ENCODE measurements at places on chromosomes 12 and 14. TPM values are rescaled to one million over a fixed set of nuclear protein-coding genes. Genes with fewer than 3 reads are reported as not detected.

DNA sequence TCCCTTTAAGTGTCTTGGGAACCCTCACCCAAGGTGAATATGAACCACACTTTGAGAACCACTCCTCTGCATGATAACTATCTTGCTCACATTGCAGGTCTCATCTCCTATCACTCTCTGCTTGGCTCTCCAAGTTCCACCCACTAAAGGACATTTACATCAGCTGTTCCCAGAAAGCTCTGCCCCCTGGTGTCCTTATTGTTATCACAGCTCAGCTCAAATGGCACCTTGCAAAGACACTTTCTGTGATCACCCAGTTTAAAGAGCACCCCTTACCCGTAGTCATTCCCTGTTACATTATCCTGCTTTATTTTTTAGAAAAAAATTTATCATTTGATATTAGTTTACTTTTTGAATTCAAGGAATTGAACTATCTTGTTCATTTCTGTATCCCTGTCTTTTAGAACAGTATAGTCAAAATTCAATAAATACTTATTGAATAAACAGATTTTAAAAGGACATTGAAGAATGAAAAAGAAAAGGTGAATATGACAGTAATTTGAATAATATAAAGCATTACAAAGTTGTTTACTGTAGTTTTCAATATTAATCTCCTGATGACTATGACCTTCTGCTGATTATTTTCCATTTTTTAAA lies 20.5 kb upstream of the GUCY2C start:
- H3K4me1 ChIP-seq = peaks cover 49% of the 10 kb centered on the region
- H3K36me3 ChIP-seq = peaks cover 5% of the 10 kb centered on the region
- H3K27me3 ChIP-seq = no peaks in the 10 kb centered on the region
- H3K4me3 ChIP-seq = peak overlapping the region; percentile 16
- peak; percentile 62 for DNase-seq

GRCh38 chr12:130186651-130187268 lies 24.5 kb downstream of the FZD10 start:
- no peak overlapping the region for H3K27ac ChIP-seq
- 0 out of 2 replicates have a peak, but pooled peaks cover 6% of the 10 kb centered on the region for H3K27me3 ChIP-seq
- no peaks in the 10 kb centered on the region for H3K4me1 ChIP-seq

Gene ART4
- not detected for total RNA-seq

Gene PFKM
- total RNA-seq = 109 TPM

- H3K4me3 ChIP-seq = no peak overlapping the region
- no peak overlapping the region for H3K27ac ChIP-seq
- peaks cover 19% of the 10 kb centered on the region for H3K4me1 ChIP-seq
- H3K36me3 ChIP-seq = no peaks in the 10 kb centered on the region
- H3K27me3 ChIP-seq = no peaks in the 10 kb centered on the region
These were observed 35.2 kb downstream of the GPR65 start for GRCh38 chr14:88040146-88040545.

DNA sequence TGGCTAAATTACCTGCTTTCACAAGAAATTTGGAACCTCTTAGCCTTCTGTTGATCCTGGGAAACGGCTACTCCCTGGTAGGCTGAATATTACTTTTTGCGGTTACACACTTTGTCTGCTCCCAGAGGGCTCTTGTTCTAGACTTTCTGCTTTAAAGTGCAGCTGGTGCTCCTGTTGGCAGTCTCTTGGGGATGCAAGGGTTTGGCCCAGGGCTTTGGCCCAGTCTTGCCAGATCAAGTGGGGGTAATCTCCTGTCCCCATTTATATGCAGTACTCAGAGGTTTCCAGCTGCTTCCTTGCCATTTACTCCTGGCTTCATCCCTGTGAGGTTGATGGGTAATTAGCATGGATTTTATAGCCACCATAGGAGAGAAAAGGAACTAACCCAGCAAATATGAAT lies 558.2 kb upstream of the MIS18BP1 start:
- H3K36me3 ChIP-seq = 0 out of 2 replicates have a peak, but pooled peaks cover under 1% of the 10 kb centered on the region
- no peak overlapping the region for H3K27ac ChIP-seq
- H3K4me3 ChIP-seq = no peak overlapping the region
- H3K27me3 ChIP-seq = no peaks in the 10 kb centered on the region

Gene LAG3
- total RNA-seq = 2.6 TPM

GRCh38 chr12:121812320-121812871 lies 8.6 kb downstream of the SETD1B start:
- no peaks in the 10 kb centered on the region for H3K27me3 ChIP-seq
- peak; percentile 86 for DNase-seq
- H3K4me3 ChIP-seq = peak overlapping the region; percentile 87
- H3K4me1 ChIP-seq = peaks cover 24% of the 10 kb centered on the region
- H3K36me3 ChIP-seq = peaks cover 19% of the 10 kb centered on the region
- peak overlapping the region; percentile 86 for H3K27ac ChIP-seq

GRCh38 chr14:77059276-77059915 lies 30.9 kb upstream of the IRF2BPL start:
- DNase-seq = peak; percentile 61
- H3K27ac ChIP-seq = no peak overlapping the region
- peaks cover 22% of the 10 kb centered on the region for H3K4me1 ChIP-seq
- H3K4me3 ChIP-seq = no peak overlapping the region
- H3K27me3 ChIP-seq = no peaks in the 10 kb centered on the region

DNA sequence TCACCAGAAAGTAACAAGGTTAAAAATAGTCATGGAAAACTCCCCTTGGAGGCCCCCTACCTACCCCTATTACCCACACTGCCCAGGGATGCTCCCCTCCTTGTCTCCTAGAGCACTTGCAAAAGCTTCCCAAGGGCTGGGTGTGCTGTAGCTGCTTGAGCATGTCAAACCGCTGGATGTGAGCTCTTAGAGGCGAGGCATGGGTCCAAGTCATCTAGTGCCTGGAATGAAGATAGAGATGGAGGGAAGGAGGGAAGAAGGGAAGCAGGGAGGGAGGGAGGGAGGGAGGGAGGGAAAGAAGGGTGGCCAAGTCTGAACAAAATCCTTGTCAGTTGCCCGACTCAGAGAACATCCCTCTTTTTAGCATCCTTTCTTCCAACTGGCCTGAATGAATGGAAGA lies 43.1 kb downstream of the LTBP2 start:
- H3K4me3 ChIP-seq = no peak overlapping the region
- no peaks in the 10 kb centered on the region for H3K27me3 ChIP-seq
- H3K27ac ChIP-seq = no peak overlapping the region
- H3K36me3 ChIP-seq = no peaks in the 10 kb centered on the region
- DNase-seq = no peak
- H3K4me1 ChIP-seq = peaks cover 19% of the 10 kb centered on the region

Gene TTC6
- total RNA-seq = 0.11 TPM

DNA sequence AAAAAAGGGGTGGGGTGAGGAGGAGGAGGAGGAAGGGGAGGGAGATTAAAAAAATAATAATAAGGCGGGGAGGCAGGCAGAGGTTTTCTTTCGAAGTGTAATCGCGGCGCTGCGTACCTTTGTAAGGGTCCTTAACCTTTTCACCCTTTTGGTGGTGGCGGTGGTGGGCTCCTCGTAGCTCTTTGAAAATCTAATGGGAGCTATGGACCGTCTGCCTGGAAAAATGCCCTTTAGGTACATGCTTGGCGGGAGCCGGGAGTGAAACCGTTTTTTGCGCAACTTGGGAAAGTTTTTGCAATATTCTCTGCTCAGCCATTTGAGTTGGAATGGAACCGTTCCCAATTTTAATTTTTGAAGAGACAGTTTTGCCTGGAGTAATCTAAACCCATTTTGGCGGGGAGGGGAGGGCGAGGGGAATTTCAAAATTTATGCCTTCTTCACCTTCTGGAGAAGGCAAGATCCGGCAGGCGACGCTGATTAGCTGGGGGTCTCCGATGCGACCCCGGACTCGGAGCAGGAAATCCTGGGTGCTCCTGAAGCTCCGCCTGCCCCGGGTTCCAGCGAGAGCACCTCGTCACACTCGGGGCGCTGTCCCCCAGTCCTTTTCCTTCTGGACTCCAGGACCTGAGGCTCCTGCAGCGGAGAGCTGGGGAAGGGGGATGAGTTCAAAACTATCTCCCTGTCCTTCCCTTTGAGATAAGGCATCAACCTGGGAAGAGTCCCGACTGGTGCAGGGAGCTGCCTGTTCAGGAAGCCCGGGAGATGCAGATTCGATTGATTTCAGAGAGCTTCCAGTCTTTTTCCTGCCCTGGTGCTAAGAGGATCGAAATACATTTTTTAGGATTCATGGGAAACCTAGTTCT lies 74.6 kb upstream of the TBX5 start:
- no peak overlapping the region for H3K27ac ChIP-seq
- DNase-seq = peak; percentile 14
- peaks cover 83% of the 10 kb centered on the region for H3K27me3 ChIP-seq
- no peaks in the 10 kb centered on the region for H3K36me3 ChIP-seq
- H3K4me1 ChIP-seq = peaks cover 34% of the 10 kb centered on the region

- no peaks in the 10 kb centered on the region for H3K27me3 ChIP-seq
- DNase-seq = no peak
- H3K36me3 ChIP-seq = peaks cover 45% of the 10 kb centered on the region
- H3K4me1 ChIP-seq = no peaks in the 10 kb centered on the region
These were observed 127.7 kb upstream of the RTL1 start for GRCh38 chr14:101031186-101031585.

GRCh38 chr12:50053583-50053982 lies 3.8 kb upstream of the ASIC1 start:
- H3K4me3 ChIP-seq = no peak overlapping the region
- H3K27me3 ChIP-seq = peaks cover 92% of the 10 kb centered on the region
- H3K4me1 ChIP-seq = peaks cover 33% of the 10 kb centered on the region
- no peak overlapping the region for H3K27ac ChIP-seq
- H3K36me3 ChIP-seq = no peaks in the 10 kb centered on the region

DNA sequence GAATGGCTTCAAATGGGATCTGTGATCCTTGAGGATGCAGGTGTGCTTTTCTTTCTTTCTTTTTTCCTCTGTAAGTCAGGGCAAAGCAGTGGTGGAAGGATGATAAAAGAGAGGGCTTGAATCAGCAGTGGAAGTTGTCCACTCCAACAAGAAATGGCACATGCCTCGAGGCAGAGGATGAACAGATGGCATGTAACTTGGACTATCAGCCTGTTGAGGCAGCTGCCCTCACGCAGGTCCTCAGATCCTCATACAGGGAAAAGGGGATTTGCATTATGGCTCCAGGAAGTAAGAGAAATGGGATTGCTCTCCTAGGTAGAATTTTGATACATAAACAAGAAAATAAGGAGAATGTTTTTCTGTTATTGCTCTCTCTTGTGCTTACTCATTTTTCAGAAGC lies 368.0 kb downstream of the FUT8 start:
- H3K27ac ChIP-seq = no peak overlapping the region
- H3K4me3 ChIP-seq = no peak overlapping the region
- H3K4me1 ChIP-seq = peaks cover 18% of the 10 kb centered on the region

GRCh38 chr12:89695830-89696229 lies 12.8 kb downstream of the ATP2B1 start:
- 0 out of 2 replicates have a peak overlapping the region, but pooled peaks have one; percentile 23 for H3K27ac ChIP-seq
- no peak overlapping the region for H3K4me3 ChIP-seq
- no peaks in the 10 kb centered on the region for H3K36me3 ChIP-seq
- H3K27me3 ChIP-seq = no peaks in the 10 kb centered on the region
- H3K4me1 ChIP-seq = peaks cover 37% of the 10 kb centered on the region

Gene ANO2
- 4.0 TPM for total RNA-seq

Data from WTC11 (cell line).